Activated CD4-positive, CD25-positive, alpha-beta regulatory T cell treated with anti-CD3 and anti-CD28 coated beads, Interleukin-2, amount 50 U/mL, for 16 hours (primary cell): ENCODE measurements at places on chromosomes 2 and 18.

- no peak for DNase-seq
Observed at GRCh38 chr2:182592691-182593393, 123.2 kb upstream of the DNAJC10 start.

GRCh38 chr2:239666053-239666854 lies 265.4 kb upstream of the HDAC4 start:
- no peak for DNase-seq

DNA sequence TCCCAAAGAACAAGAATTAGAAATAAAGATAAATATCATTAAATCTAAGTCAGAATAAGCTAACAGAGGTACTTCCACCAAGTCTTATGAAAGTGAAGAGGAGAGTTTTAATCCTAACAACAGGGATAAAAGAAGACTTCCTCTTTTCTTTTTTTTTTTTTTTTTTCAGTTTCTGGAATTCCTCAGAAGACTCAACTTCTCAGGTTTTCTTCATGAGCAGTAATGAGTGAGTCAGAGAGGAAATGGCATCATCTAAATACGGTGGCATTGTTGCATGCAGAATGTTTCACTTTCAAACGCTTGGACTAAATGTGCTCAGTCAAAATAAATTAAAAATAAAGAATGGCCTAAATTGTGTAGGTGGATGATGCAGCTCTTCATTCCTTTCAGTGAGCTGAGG lies 45.6 kb upstream of the ARHGAP15 start:
- no peak for DNase-seq

DNA sequence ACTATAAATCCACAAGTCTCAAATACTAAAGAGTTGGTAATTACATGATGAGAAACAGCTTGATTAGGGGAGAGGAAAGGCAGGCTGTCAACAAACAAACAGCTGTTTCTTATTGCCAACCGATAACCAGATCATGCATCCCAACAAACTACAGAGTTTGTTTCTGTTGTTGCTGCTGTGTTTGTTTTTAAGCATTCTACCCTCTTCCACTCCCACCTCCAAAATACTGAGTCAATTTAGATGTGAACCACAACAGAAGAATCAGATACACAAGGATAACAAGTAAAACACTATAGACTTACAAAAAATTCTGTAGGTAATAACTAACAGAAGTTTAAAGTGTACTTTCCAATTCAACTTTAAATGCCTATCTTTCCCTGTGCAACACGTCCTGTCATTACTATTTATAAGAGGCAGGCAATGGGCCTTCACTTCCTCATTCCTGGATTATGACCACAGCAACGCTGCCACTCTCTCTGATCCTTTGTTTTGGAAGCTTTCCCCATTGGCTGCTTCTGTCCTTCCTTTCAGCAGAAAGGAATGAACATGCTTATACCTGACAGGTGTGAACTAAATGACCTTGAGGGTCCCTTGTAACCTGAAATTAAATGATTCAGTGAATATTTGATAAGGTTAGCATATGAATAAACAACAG lies 152.0 kb downstream of the SRBD1 start:
- no peak for DNase-seq

DNA sequence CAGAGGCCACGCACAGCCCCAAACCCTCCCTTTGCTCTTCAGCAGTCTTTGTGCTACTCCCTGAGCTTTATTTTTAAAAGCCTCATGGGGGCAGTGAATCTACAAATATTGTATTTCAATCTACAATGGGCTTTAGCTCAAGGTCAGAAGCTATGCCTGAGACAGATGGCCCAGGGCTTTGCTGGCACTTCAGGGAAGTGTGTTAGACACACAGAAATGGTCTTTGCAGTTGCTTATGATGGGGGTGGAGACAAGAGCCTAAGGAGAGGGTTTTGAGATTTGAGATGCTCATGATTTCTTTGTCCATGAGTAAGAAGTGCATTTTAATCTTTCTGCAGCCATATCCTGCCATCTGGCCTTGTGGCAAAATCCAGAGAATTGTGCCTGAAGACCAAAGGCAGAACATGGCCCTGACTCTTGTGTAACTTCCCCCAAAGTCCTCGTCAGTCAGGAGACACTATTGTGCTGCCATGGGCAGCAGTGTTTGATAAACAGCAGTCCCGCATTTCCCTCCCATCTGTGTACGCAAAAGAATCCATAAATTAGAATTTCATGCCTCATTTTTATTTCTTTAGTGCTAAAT lies 92.6 kb downstream of the VAPA start:
- no peak for DNase-seq

GRCh38 chr2:229445501-229446211 lies 174.6 kb upstream of the PID1 start:
- DNase-seq, result no peak

- DNase-seq, result no peak
Observed at GRCh38 chr2:44351676-44352075, 9.6 kb downstream of the PREPL start.
